ENCODE measurements at places on chromosomes 6 and 20.

- DNase-seq = no peak
Observed at GRCh38 chr6:90048206-90048967, 154.1 kb downstream of the GJA10 start.

GRCh38 chr20:10342152-10342551 is 91.9 kb downstream of the MKKS start:
- no peak for DNase-seq

GRCh38 chr20:51116765-51117686 is 94.1 kb upstream of the KCNG1 start:
- no peak for DNase-seq

- DNase-seq = no peak
Observed at GRCh38 chr6:52381249-52381648, 19.3 kb downstream of the PAQR8 start.

GRCh38 chr6:42637681-42638080 is 73.9 kb downstream of the UBR2 start:
- no peak for DNase-seq

DNA sequence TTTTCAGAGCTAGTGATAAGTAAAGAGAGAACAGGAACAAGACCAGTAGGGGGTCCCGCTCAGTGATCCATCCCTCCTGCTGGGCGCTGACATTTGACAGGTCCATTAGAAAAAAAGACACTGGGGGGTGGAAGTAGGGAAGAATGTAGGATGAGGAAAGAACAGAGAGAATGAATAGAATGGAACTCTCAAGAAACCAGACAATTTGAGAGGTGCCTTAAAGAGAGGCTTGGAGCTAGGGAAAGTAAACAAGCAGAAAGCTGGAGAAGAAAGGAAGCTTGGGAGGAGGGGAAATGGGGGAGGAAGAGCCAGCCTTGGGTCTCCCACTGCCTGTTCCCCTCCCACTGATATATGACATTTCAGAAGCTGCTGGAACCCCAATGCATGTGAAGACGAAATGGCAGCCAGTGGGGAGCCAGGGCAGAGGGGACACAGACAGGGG is 8.4 kb downstream of the GABBR1 start:
- no peak for DNase-seq

- DNase-seq = no peak
Observed at GRCh38 chr6:17583811-17584210, 16.3 kb upstream of the FAM8A1 start.

DNA sequence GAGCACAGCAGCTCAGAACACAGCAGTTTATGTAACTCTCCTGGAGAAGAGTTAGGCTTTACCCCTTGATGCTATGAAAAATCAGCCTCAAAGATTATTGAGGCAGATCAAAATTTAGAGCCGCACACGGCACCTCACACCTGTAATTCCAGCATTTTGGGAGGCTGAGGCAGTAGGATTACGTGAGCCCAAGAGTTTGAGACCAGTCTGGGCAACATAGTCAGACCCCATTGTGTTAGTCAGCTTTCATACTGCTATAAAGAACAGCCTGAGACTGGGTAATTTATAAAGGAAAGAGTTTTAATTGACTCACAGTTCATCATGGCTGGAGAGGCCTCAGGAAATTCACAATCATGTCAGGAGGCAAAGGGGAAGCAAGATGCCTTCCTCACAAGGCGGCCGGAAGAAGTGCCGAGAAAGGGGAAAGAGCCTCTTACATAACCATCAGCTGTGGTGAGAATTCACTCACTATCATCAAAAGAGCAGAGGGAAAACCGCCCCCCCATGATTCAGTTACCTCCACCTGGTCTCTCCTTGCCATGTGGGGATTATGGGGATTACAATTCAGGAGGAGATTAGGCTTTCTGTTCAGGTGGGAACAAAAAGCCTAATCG is 87.7 kb downstream of the SGK1 start:
- DNase-seq = no peak

GRCh38 chr6:38184585-38185080 is 365.1 kb downstream of the ZFAND3 start:
- no peak for DNase-seq

- no peak for DNase-seq
Observed at GRCh38 chr6:109456111-109456583, 575 bp upstream of the MICAL1 start.

GRCh38 chr20:38610521-38610920 is 8.9 kb downstream of the ARHGAP40 start:
- no peak for DNase-seq

GRCh38 chr20:63537525-63538203 is 488 bp upstream of the PTK6 start:
- no peak for DNase-seq
